ENCODE measurements at places on chromosomes 6 and 20. TPM values are rescaled to one million over a fixed set of nuclear protein-coding genes. Genes with fewer than 3 reads are reported as not detected.

FAM8A1 gene
- 6.1 TPM for total RNA-seq

DNA sequence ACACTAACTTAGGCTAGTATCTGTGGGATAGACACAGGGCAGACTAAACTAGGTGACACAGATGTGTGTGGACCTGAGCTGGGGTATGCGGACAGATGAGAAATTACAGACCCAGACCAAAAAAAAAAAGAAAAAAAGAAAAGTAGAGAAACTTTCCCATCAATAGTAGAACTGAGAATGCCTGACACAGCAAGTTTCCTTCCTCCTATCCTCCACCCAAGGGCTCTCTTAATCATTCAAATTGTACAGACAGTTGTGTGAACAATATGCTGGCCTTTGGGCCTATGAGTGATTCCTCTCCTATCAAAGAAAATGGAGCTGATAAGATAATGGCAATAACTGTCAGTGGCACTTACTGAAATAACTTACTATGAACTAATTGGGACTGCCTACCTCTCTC, 226.7 kb upstream of the PRDM1 start:
- DNase-seq: no peak

DNA sequence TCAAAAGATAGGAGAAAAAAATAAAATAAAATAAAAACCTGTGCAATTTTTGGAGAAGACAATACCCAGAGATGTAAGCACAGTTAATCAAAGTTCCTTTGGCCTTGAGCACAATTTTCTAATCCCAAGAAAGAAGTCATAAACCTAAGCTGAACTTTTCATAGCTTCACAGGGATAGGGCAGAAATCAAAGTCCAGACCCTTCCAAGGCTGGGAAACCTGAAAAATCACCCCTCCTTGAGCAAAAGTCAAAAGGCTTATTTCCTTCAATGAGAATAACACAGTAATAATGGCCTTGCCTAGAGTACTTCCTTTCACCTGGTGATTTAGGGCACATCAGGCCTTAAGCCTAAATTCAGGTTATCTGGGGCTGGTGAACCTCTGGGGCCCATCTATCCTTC, 415.0 kb upstream of the BTBD3 start:
- DNase-seq: no peak

GRCh38 chr6:119142041-119142440, 63.6 kb upstream of the FAM184A start:
- DNase-seq: no peak

- no peak for DNase-seq
Measured at GRCh38 chr20:51936377-51936776, 134.1 kb upstream of the SALL4 start.

DNA sequence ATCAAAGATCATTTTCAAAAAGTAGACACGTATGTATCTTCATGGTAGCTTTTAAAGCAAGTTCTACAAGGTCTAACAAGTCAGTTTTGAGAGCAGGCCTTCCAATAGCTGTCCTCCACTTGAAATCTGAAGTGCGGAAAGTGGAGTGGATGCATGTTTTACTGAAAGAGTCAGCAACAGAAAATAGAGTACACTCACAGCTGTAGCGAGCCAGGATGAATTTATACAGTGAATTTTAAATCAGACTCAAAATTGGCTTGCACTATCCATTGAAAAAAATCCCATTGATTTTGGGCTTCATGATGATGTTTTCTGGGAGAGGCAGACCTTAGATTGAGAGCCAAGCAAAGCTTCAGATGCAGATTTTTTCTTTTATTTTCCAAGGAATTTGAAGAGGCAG, 80.6 kb downstream of the GJA10 start:
- no peak for DNase-seq

DNA sequence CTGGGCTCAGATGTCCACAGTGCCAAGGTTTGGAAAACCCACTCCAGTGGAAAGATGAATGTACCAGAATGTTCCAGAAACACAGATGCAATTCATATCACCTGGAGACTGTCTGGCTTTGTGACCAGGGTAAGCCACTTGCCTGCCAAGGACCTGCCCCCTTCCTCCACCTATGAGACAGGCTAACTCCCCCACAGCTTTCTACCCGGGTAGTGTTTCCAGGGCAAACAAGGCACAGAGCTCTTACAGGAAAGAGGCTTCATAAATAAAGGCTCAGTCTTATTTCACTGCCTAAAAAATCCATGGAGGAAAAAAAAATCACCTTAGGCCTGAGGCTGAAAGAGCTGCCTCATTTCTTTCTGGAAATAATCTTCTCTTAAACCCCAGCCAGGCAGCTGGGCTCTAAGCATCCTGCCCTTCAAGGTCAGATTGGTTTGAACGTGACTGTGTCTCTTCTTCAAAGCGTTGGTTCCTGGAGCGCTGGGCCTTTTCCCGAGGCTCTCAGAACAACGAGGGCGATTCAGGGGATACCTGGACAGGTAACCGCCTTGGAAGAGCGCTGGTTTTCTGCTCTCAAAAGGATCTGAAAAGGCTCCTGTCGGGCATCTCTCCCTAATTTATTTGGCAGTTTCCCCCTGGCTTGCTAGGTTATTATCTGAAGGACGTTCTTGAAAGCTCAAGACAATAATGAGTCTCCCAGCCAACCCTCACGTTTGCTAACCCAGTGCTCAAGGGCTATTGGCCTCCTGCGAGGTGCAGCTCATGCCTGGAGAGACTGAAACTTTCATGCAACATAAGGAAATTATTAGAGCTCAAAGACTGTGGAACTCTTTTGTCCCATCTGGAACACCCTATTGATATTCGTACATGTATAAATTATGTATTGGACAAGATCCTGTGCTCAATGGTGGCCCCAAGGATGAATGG, 199.2 kb upstream of the PMEPA1 start:
- DNase-seq: no peak

- no peak for DNase-seq
Measured at GRCh38 chr6:125020385-125020784, 58.1 kb downstream of the RNF217 start.

GRCh38 chr6:81720427-81720826, 32.1 kb downstream of the TENT5A start:
- no peak for DNase-seq

- DNase-seq: no peak
Measured at GRCh38 chr6:100538086-100538485, 73.4 kb upstream of the SIM1 start.

DNA sequence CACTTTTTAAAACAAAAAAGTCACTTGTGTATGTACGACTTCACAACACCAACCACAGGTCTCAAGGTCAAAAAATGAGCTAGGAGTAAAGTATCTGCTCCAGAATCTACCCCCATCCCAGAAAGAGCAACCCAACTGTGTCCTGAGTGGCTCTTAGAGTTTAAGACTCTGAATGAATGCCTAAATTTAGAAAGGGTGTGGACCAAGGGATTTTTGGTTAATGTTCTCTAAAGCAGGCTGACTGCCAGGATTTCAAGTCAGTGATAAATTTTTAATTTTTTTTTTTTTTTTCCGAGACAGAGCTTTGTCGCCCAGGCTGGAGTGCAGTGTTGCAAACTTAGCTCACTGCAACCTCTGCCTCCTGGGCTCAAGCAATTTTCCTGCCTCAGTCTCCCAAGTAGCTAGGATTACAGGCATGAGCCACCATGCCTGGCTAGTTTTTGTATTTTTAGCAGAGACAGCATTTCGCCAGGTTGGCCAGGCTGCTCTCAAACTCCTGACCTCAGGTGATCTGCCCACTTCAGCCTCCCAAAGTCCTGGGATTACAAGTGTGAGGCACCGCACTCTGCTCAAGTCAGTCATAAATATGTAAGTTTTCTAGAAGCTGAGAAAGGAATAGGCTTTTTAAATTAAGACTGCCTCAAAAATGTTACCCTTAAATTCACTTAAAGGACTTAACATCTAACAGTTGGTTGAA, 20.2 kb downstream of the STAU1 start:
- no peak for DNase-seq

DNA sequence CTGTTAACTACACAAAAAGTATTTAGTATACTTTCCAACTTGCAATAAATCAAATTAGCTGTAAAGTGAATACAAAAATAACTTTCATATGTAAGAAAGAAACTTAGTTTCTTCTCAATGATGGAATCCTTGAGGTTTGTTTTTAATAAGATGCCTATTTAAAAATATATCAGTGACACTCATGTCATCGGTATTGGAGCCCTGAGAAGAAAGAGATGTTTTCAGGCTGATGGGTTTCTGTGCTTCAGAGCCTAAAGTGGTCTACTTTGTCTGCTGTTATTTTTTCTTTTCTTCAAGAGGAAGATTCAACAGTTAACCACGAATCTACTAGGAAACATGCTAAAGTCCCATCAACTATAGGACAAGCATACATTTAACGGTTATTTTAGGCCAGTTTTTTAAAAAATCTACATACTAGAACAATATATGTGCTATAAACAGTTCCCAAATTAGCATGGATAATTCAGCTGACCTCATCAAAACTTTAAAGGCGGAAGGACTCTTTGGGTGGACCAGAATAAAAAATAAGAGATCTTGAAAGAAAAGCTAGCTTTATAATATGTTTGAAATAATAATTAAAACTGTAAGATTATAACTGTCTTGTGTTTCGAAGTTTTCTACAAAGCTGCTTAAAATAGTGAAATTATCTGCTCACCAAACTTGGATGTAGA, 147.0 kb upstream of the SAMD5 start:
- no peak for DNase-seq

DNA sequence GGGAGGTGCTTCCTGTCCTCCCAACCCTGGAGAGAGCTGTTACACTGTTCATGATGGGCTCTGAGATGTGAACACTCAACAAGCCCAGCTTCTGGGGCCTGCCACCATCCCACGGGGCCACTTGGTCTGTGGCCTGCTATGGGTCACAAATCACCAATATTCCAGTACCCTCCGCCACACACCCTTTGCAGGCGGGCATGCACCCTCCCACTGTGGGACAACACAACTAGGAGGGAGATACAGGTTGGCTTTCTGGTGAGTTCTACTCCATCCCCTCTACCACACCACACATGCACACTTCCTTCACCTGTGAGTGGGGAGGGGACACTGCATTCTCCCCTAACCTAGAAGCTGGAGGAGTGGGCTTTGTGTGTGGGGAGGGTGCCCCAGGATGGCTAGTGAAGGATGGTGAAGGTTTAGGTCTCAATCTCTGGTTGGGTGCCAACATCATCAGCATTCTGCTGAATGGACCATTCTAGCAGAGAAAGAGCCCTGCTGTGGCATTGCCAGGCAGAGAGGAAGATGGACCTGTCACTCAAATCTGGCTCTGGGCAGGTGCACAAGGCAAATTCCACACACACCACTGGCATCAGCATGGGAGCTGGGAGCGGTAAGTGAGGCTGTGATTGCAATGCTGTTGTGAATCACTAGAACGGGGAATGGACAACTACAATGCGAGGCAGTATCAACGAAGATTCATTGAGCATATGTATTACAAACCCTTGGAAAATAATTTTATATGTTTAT, 175.1 kb downstream of the THBS2 start:
- no peak for DNase-seq

- no peak for DNase-seq
Measured at GRCh38 chr6:100311707-100312251, 152.9 kb downstream of the SIM1 start.

- no peak for DNase-seq
Measured at GRCh38 chr6:1240766-1241318, 71.1 kb upstream of the FOXQ1 start.
